ENCODE measurements at places on chromosomes 12 and 14.
A peak's percentile ranks its signal among the peaks of the same experiment; 100 is the strongest.

DNA sequence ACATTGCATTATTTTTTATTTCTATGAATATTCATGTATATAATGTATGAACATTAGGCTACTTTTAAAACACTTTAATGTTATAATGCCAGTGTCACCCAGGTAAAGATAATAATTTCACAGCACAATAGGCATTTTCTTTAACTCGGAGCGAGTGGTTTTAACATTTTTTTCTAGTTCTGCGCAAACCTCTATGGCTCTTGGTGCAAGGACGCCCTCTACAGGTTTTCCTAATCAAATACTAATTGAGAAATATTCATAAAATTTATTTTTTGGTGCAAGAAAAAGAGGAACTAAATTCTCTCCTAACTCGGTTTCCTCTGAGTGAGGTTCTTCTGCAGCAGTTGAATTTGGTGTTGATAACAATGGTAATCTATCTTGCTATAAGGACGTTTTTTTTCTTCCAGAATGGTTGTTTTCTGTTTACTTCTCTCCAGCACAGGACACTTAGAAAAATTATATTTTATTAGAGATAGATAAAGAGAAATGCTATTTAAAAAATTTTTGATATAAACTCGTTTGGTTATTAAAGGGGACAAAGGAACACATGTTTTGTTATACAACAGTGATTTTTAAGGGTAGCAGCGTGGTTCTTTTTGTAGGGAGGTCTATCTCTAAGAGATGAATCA, 2.4 kb upstream of the WIF1 start:
- peak; percentile 49 for DNase-seq

DNA sequence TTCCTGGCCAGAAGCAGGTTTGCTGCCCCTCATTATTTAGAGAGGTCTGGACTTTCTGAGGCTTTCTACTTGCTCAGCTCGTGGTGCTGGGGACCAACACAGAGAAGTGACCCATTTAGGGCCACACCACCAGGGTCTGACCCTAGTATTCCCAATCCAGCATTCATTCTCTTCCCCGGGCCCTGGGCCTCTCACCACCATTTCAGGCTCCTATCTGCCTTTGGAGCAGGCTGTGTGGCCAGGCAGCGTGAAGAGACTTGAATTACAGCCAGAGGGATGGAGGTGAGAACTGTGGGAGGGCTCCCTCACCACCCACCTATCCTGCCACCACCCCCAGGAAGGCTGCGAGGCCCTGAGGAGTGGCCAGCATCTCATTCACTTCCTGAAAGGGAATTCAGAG, 24.6 kb downstream of the FAM222A start:
- DNase-seq = no peak

- DNase-seq = no peak
Observed at GRCh38 chr12:71848212-71848611, 8.7 kb downstream of the TBC1D15 start.

DNA sequence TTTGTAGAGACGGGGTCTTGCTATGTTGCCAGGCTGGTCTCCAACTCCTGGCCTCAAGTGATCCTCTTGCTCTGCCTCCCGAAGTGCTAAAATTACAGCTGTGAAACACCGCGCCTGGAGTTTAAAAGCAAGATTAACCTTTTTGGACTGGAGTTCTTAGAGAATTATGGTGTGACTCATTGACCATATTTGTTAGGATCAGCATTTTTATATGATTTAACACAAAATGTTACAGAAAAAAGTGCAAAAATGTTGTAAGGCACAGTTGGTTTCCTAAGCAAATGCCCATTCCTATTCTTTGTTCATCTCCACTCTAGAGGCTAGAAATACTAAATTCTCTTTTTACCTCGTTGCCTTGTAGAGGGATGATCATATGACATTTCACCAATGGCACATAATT, 27.6 kb downstream of the SLC35E3 start:
- no peak for DNase-seq

GRCh38 chr12:124248941-124249825, 45.7 kb upstream of the RFLNA start:
- DNase-seq = no peak

- DNase-seq = no peak
Observed at GRCh38 chr12:6377667-6377994, 2.3 kb upstream of the SCNN1A start.

All from hippocampal formation (tissue), 2 donors.